Motor neuron (in vitro differentiated cells): ENCODE measurements at places on chromosomes 1 and 21. TPM values are rescaled to one million over a fixed set of nuclear protein-coding genes. Genes with fewer than 3 reads are reported as not detected.

DNA sequence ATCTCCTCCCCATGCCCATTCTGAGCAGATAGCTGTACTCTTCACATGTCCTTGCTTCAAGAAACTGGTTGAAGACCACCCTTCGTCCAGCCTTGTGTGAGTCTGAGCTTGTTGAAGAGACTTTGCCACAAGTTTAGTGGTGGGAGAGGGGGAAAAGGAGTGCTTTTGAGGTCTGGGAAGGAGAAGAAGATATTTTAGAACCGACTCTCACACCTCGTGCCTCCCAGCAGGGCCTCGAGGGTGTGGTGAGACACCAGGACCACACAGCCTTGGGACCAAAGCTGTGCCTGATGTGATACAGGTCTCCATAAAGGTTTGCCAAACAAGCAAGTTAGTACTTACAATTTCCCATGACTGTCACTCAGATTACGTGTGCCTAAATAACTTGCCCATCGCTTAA is 201.8 kb downstream of the DYRK1A start:
- no peak for ATAC-seq

GRCh38 chr1:50970931-50971582 is 1.0 kb downstream of the CDKN2C start:
- no peak for ATAC-seq

DNA sequence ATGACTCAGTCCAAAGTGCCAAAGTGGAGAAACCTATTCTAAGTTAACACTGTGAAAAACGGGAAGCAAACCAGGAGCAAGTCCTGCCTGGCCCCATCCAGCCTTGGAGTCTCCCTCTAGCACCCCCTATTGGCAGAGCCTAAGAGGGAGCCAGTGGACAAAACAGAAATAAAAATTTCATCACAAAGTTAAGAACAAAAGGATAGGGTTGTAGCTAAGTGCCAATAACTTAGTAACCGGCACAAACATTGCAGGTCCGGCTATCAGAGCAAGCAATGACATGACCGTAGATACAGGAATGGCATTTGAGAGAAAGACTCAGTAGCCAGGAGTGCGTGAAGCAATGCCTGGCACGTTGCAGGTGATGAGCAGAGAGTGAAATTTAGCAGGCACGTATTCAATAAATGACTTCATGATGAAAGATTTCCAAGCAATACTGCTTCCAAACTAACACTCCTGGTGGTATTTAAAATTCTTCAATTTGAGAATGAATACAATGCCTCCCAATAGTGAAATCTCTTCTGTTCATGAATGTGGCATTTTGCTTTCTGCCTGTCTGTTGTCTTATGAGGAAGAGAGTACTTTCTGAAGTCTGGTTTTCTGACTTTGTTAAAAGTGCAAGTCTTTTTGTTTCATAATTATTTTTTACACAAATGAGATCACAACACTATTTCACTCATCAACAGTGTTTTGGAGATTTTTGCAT is 391.0 kb downstream of the OMA1 start:
- peak; percentile 72 for ATAC-seq

DNA sequence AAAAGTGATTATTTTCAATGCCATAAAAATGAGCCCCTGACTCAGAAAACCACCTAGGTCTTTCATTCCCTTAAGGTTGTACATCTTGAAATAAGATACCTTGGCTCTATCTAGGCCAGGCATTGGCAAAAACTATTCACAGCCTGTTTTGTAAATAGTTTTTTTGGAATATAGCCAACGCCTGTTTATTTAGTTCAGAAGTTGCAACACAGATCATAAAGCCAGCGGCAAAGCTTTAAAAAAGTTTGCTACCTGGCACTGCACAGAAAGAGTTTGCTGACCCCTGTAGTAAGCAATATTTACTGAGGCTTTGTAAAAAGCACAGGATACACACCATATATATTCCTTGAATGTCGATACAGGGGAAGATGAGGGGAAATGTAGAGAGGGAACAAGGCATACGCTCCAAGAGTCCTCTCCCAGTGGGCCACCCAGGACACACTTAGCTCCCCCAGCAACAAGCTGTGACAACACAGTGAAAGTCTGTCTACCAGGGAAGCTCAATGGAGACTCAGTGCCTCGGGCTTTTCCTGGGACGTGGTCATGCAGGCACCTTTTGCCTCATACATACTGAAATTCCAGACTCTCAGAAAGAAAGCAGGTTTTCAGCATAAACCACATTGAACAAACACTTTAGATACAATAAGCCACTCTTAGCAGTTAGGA is 20.5 kb downstream of the TARBP1 start:
- no peak for ATAC-seq

- no peak for ATAC-seq
These were observed 1.3 kb upstream of the EFNA3 start for GRCh38 chr1:155077346-155077745.

- no peak for ATAC-seq
These were observed 78.9 kb upstream of the MROH9 start for GRCh38 chr1:170856455-170856854.

- ATAC-seq: no peak
These were observed 14.3 kb upstream of the ZNF326 start for GRCh38 chr1:89980605-89981004.

DNA sequence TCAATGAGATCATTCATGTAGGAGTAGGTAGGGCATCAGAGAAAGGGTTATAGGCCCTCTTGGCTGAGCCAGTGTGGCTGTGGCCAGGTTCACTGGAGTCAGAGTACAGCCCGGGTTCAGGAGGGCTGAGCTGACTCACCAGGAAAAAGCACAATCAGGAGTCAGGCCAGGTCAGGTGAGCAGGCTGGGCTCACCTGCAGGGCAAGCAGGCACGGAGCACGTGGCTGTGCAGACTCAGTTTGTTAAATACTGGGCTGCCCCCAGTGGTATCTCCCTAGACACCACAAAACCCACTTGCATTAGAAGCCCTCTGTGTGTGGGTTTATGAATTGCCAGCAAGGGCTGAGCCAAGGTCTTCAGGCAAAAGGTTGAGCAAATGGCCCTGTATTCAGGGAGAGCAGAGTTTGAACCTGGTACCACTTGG is 122.1 kb upstream of the SERBP1 start:
- no peak for ATAC-seq

- ATAC-seq: no peak
These were observed 18.3 kb downstream of the PBX1 start for GRCh38 chr1:164577291-164577690.

- ATAC-seq: no peak
These were observed 206.9 kb downstream of the ASTN1 start for GRCh38 chr1:176957603-176958002.

DNA sequence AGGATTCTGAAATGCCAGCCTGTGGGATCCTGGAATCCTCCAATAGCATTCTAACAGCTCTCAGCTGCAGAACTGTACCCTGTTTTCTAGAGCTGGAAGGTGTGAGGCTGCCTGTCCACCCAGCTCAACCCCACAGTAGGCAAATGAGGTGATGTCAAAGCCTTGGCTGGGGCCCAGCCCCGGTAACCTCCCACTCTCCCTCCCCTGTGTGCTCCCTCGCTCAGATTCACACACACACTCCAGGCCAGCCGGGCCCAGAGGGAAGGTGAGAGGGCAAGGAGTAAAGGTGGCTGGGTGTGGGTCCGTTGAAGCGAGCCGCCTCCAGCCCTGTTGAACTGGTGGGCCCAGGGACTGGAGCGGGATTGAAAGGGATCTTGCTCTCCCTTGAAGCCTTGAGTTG is at the start of gene BSND:
Gene BSND (plus strand): TSS at position 257 of the 400 bp plus-strand sequence. CDS start 254 bp downstream, outside the sequence.
- ATAC-seq: peak; percentile 40

- no peak for ATAC-seq
These were observed 69.6 kb downstream of the COLGALT2 start for GRCh38 chr1:183967914-183968313.

DNA sequence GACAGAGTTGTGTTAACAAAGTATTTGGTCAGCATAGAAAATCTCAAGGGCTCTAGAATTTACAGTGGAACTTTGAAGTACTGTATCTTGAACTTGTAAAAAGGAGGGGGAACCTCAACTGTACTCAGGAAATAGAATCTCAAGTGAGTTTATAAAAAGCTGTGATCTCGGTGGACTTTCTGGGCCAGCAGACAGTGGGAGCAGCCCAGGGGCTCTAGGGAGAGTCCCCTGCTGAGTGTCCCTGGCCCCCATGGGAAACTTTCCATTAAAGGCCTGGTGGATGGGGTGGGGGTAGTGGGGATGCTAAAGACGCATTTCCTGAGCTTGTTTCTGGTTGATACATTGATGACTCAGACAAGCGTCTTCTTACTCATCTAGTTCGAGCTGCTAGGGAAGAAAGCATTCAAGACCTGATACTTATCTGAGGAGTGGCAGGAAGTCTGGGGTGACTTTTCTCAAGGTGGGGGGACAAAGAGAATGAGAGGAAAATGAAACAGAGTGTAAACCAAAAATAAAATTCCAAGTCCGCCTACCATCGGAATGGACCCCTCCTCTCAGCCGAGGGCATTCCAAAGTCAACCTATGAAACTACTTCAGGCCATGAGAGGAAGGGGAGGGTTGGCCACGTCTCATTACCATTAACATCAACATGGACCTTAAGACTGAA is 65.5 kb downstream of the NID1 start:
- peak; percentile 98 for ATAC-seq

- ATAC-seq: no peak
These were observed 14.7 kb downstream of the LYPLAL1 start for GRCh38 chr1:219188331-219188803.

DNA sequence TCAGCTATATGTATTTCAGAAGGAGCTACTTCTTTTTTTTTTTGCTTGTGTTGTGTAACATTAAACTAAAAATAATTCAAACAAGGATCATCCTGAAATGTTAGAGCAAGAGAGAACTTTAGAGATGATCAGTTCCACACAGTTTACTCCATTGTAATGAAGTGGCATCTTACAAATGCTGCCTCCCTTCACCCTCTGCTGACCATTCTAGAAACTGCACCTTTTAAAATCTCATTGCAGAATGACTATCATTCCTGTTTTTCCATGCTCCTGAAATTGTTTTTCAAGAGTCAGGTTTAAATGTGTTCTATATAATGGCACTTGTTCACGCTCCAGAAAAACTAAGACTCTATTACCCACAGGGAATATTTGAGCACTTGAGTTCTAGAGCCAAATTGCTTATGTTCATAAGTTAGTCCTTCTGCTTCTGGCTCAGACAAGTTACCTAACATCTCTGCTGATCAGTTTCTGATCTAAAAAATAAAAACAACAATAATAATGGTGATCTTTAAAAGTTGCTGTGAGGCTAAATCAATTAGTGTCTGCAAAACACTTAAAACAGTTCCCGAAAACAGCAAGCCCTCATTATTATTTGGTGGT is 21.5 kb upstream of the SLC44A5 start:
- ATAC-seq: peak; percentile 74

GRCh38 chr1:45994423-45994822 is 138.0 kb downstream of the PIK3R3 start:
- no peak for ATAC-seq

DNA sequence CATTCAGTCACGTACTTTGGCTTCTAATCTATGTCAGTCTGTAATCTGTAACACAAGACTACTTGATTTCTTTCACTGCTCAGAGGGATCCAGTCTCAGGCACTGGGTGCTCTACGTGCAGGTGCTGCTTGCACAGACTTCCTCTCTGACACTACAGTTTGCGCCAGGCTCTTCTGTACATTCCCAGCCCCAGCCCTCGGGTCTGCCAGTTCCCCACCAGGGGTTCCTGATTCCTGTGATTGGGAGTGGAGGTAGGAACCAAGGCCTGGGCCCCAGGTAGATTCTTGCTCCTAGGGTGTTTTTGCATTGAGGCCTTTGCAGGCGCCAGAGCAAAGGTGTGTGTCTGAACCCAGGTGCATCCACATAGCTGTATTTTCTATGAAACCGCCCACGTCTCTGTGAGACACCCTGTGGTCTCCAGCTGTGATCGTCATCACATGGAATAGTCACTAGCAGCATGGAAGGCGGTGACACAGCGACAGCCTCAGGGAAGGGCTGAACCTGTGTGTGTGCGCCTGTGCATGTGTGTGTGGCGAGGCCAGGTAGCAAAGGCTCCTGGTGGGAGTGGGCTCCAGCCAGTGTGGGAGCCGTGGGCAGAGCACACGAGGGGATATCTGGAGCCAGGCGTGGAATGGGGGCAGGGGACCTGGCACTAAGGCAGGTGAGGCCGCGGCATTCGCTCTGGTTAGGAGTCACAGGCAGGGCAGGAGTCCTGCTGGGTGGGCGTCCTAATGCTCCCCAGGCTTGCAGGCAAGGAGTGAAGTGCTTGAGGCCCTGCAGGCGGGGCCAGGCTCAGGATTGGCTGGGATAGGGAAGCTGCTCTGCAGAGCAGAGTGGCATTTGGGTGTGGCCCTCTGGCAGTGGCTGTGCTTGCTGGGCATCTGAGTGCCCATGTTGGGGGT is 5.2 kb downstream of the GJC2 start:
- no peak for ATAC-seq

GRCh38 chr1:27626031-27626935 is 8.7 kb downstream of the FGR start:
- no peak for ATAC-seq

- no peak for ATAC-seq
These were observed 8.9 kb upstream of the PRMT2 start for GRCh38 chr21:46626536-46626935.

DNA sequence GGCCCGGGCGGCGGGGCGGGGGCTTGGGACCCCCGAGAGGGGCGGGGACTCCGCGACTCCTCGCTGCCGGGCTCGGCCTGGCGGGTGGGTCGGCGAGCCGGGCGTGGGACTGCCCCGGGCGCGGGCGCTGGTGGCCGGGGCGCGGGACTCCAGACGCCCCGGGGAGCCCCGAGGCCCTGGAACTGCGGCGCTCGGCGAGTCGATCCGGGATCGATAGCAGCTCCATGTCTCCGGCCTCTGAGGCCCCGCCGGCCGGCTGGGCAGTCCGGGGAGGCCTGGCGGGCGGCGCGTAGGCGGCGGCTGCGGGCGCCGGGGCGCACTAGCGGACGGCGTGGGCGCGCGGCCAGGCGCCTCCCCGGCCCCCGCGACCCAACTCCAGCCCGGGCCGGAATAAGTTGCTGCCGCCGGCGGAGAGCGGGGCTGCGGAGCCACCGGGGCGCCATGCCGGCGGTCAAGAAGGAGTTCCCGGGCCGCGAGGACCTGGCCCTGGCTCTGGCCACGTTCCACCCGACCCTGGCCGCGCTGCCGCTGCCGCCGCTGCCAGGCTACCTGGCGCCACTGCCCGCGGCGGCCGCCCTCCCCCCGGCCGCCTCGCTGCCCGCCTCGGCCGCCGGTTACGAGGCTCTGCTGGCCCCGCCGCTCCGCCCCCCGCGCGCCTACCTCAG is 400 bp downstream of the SAMD11 start:
- ATAC-seq: peak; percentile 3

GRCh38 chr1:95115708-95116137 is 1.4 kb upstream of the TLCD4 start:
- no peak for ATAC-seq

GRCh38 chr1:110053552-110054428 is 16.7 kb downstream of the ALX3 start:
- ATAC-seq: peak; percentile 91

DNA sequence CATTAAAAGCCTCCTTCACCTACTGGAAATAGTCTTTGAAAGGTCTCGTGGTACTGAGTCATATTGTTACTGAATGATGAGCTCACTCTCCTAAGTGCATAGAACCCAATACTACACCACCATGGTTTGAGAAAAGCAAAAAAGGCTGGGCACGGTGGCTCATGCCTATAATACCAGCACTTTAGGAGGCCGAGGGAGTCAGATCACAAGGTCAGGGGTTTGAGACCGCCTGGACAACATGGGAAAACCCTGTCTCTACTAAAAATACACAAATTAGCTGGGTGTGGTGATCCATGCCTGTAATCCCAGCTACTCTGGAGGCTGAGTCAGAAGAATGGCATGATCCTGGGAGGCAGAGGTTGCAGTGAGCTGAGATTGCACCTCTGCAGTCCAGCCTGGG is 3.3 kb upstream of the HNRNPCL1 start:
- ATAC-seq: no peak

FMN2 gene
- 1.3 TPM in 1 of 2 replicates, not detected in the other for total RNA-seq

UCK2 gene
- total RNA-seq: 44.3 and 47.2 TPM in 2 replicates

ZFP69B gene
- total RNA-seq: 8.3 and 9.4 TPM in 2 replicates

MAP3K21 gene
- 2.9 and 3.3 TPM in 2 replicates for total RNA-seq

DNAJC6 gene
- 69.9 and 76.8 TPM in 2 replicates for total RNA-seq

TAS1R1 gene
- 0.38 and 0.75 TPM in 2 replicates for total RNA-seq

AMIGO1 gene
- total RNA-seq: 3.5 and 3.7 TPM in 2 replicates

NOS1AP gene
- total RNA-seq: 0.43 and 0.61 TPM in 2 replicates
